ENCODE measurements at places on chromosomes 11 and 22. TPM values are rescaled to one million over a fixed set of nuclear protein-coding genes. Genes with fewer than 3 reads are reported as not detected.
A peak's percentile ranks its signal among the peaks of the same experiment; 100 is the strongest.

The FXYD6 gene
- polyA plus RNA-seq = 161 TPM

GRCh38 chr11:5928811-5929210 lies 13.2 kb upstream of the OR56A3 start:
- DNase-seq = no peak

- DNase-seq = peak; percentile 32
These were observed 144.5 kb downstream of the DBX1 start for GRCh38 chr11:20015529-20016427.

DNA sequence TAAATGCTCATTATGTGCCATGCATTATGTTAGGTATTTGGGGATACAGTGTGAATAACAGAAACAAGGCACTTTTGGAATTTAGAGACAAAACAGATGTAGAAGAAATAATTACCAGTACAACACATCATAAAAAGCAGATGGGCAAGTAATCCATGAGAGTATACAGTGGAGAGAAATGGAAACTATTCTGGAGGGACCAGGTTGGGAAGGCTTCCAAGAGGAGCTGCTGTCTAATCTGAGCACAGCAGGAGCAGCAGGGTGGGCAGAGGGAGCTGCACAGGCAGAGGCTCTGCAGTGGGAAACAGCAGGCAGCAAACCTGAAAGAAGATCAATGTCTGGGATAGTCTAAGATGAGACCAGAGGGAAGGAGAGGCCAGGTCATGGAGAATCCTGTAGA lies 268.7 kb upstream of the CCDC90B start:
- peak; percentile 75 for DNase-seq
